Stimulated activated CD8-positive, alpha-beta memory T cell treated with anti-CD3 and anti-CD28 coated beads, Interleukin-4, amount 100 ng/mL, for 1 hour (primary cell): ENCODE measurements at places on chromosomes 4 and X.

DNA sequence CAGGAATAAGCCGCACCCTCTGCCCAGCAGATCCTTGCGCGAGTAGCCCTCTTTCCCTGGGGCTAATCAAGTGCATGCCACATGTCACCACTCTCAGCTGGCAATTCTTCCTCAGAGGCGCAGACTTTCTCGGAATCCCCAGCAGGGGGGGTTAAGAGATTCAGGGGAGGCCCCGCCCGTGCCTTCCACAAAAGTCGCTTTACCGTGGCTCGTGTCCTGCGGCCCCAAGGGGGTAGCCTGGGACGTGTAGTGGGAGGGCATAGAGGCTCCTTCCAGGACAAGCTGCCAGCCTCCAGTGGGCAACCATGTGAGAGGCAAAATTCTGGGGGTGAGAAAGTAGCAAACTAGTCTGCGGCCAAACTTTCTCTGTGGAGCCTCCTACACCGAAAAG lies 652 bp downstream of the SRPX start:
- no peak for DNase-seq

DNA sequence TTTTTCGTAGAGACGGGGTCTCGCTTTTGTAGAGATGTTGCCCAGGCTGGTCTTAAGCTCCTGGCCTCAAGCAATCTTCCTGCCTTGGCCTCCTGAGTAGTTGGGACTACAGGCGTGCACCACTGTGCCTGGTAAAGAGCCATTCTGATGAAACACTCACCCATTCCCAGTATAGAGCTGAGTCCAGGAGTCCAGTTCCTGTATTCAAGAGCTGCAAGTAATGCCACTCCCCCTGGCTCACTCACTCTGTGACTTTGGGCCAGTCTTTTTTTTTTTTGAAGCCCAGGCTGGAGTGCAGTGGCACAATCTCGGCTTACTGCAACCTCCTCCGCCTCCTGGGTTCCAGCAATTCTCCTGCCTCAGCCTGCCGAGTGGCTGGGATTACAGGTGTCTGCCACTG lies 3.5 kb downstream of the CCDC22 start:
- DNase-seq: no peak

GRCh38 chr4:125266901-125267604 lies 47.7 kb upstream of the FAT4 start:
- no peak for DNase-seq

DNA sequence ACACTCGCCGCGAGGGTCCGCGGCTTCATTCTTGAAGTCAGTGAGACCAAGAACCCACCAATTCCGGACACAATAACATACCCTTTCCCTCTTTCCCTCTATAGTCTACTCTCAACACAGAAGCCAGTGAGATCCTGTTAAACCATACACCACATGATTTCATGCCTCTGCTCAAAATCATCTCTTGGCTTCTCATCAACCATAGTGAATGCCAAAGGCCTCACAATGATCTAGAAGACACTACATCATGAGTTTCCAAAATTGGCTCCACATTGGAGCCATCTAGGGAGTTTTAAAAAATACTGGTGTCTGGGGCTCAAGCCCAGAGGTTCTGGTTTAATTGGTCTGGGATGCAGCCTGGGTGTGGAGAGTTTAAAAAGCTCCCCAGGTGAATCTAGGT lies 124.5 kb downstream of the EFNB1 start:
- DNase-seq: no peak

- no peak for DNase-seq
Observed at GRCh38 chr4:182937268-182938204, 20.4 kb upstream of the DCTD start.

DNA sequence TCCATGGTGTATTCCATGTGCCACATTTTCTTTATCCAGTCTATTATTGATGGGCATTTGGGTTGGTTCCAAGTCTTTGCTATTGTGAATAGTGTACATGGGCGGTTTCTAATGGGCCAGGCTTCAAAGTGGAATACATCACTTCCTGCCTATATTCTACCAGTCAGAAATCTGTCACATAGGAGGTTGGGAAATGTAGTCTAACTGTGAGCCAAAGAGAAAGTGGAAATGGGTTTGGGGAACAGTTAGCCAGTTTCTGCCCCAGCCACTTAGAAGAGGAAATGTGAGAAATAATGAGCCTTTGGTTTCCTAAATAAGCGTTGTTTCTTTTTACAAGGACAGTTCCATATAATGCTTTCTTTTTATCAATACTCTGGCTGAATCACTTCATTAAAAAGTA lies 85.1 kb upstream of the AP1S2 start:
- DNase-seq: no peak

GRCh38 chrX:144849141-144849540 lies 398.2 kb upstream of the SPANXN1 start:
- no peak for DNase-seq

DNA sequence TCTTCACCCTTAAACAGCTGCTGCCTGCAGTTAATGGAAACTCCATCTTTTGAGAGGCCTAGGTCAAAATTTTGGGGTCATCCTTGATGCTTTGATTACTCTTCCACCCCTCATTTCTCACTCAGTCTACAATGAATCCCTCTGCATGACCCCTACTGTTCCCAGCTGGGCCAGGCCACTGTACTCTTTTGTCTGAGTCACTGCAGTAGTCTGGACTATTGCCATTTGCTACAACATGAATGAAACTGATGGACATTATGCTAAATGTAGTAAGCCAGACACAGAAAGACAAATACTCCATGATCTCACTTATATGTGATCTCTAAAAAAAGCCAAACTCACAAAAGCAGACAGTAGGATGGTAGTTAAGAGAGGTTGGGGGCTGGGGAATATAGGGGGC lies 28.3 kb downstream of the STK32B start:
- DNase-seq: no peak
